ENCODE measurements at places on chromosomes 11 and 22. TPM values are rescaled to one million over a fixed set of nuclear protein-coding genes. Genes with fewer than 3 reads are reported as not detected.

GRCh38 chr11:72741429-72741833, 10.8 kb downstream of the ARAP1 start:
- peak; percentile 86 for DNase-seq

The OR52B6 gene
- polyA plus RNA-seq: 0.17 TPM

GRCh38 chr11:9096427-9096826, 5.0 kb upstream of the SCUBE2 start:
- DNase-seq: no peak

DNA sequence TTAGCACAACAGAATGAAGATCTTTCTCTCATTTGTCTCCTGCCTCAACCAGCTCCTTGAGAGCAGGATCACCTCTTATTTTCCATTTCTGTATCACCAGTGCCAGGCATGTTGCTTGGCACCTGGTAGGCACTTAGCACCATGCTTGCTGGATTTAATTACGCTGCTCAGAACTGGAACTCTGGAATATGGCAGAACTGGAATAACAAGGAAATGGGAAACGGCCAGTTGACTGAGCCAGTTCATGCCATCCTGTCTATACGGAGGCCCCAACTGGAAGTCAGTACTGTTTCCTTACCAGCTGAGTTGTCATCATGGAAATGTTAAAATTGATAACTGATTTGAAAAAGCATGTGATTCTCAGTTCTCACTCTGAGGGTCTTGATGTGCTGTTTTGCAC, 69.5 kb upstream of the YWHAH start:
- DNase-seq: no peak

The MPPED2 gene
- polyA plus RNA-seq: 5.3 TPM

- DNase-seq: no peak
Observed at GRCh38 chr11:362642-363442, 6.5 kb upstream of the B4GALNT4 start.

Measured in left lung (tissue), 14 donors.